ENCODE measurements at places on chromosomes 12 and 14. TPM values are rescaled to one million over a fixed set of nuclear protein-coding genes. Genes with fewer than 3 reads are reported as not detected.

The FAM234B gene
- total RNA-seq, result 53.8 TPM

The BCL2L14 gene
- not detected for total RNA-seq

The NGB gene
- 4.7 TPM for total RNA-seq

The DDX11 gene
- 25.0 TPM for total RNA-seq

The HELB gene
- total RNA-seq, result 13.8 TPM

The SRRM4 gene
- total RNA-seq, result 19.7 TPM

The CHPT1 gene
- total RNA-seq, result 44.8 TPM

Measured in parietal lobe (tissue), 2 donors.